Stimulated activated CD4-positive, alpha-beta T cell treated with anti-CD3 and anti-CD28 coated beads, Interleukin-12 subunit alpha, Interleukin-12 subunit beta, amount 100 ng/mL, for 24 hours (primary cell): ENCODE measurements at places on chromosomes 6 and 20.

DNA sequence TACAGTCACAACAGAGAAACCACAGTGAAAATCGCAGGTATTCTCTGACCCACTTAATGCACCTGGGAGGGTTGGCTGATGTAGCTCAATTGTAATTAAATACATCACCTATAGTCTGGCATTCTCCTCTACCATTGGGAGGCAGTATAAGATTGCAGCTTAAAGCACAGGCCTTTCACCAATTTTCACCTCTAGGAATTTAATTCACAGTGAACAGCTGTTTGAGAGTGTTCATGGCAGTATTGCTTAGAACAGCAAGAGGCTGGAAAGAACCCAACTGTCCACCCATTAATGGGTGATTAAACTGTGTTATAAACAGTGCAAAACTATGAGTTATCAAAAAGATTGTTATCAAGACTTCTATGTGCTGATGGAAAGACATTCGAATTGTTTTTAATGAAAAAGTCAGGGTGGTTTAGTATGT is 2.0 kb downstream of the EDEM2 start:
- no peak for DNase-seq

DNA sequence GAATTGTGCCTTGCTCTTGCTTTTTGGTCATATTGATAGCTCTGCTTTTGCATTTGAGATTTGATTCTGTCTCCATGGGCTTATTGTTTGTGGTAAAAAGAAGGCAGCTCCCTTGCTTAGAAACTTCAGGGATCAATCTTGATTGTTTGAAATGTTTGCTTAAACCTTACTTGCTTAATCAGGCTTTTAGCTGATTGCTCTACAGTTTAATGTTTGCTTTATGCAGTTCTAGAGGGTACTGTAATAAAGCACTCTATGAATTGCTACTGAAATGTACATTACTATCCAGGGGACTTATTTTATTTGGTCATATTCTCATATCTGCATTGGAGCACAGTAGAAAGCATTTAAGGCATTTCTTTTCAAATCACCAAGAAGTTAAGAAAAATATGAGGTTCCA is 545.4 kb upstream of the HS3ST5 start:
- no peak for DNase-seq

DNA sequence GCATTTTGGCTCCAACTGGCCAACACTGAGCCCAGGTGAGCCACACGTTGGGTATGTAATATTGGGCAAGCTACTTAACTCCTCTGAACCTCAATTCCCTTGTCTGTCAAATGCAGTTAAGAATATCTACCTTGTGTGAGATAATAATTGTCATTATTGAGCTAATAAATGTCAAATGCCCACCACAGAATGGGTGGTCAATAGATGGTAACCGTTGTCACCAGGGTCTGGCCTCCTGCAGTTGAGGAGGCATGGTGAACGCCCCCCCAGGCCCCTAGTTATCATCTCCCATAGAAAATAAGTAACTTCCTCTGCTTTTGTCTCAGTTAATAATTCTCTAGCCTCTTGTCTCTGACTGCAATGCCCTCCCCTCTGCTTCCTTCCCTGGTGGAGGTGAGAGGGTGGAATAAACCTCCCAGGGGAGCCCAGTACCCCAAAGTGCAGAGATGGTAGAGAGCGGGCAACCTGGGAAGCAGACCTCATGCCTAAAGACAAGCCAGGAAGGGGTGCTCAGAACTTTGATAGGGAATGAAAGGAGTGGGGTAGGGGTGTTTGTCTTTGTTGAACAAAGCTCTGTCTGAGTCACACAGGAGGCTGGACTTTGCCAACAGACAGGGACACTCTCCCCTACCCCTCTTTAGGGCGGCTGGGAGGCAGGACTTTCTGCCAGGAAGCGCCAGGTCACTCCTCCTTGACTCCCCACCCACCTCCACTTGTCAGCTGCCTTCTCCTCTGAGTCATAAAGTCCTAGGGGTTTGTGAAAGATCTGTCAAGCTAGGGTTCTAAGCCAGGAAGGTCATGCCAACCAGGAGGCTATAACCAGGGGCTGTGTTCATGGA is 1.3 kb upstream of the UNC5CL start:
- no peak for DNase-seq

DNA sequence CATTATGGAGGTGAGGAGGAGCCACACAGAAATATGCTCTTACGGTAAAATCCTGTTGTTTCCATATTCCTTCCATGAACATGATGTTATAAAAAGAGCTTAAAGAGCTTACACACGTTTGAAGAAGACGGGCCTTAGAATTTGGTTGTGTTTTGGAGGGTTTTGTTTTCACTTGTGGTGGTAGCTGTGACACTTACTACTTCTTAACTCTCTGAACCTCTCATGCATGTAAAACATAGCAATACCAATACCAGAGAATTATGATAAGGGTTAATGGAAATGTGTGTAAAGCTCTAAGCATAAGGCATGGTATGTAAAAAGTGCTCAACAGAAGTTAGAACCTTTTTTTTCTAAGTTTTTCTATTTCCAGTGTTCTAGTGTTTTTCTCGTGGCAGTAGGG is 256.1 kb upstream of the KCNQ5 start:
- DNase-seq = no peak

DNA sequence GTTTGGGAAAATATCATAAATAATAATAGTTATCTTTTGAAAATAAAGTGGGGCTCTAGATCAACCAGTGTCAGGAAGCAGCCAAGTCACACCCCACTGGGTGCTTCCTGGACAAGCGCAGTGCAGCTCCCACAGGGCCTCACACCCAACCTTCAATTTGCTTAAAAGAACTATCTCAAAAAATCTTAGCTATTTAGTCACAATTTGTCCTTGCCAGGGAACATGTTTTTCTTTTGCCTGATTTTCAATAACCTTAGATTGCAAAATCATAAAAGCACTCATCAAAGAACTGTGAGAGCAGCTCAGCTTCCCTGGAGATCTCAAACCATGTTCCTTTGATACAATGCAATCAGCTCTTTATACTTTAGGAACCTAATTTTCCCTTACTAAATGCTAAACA is 1.6 kb upstream of the NCOA7 start:
- DNase-seq = no peak

- no peak for DNase-seq
Observed at GRCh38 chr20:13101706-13102105, 92.9 kb downstream of the SPTLC3 start.

GRCh38 chr6:136503303-136504029 is 46.8 kb downstream of the MAP7 start:
- no peak for DNase-seq

DNA sequence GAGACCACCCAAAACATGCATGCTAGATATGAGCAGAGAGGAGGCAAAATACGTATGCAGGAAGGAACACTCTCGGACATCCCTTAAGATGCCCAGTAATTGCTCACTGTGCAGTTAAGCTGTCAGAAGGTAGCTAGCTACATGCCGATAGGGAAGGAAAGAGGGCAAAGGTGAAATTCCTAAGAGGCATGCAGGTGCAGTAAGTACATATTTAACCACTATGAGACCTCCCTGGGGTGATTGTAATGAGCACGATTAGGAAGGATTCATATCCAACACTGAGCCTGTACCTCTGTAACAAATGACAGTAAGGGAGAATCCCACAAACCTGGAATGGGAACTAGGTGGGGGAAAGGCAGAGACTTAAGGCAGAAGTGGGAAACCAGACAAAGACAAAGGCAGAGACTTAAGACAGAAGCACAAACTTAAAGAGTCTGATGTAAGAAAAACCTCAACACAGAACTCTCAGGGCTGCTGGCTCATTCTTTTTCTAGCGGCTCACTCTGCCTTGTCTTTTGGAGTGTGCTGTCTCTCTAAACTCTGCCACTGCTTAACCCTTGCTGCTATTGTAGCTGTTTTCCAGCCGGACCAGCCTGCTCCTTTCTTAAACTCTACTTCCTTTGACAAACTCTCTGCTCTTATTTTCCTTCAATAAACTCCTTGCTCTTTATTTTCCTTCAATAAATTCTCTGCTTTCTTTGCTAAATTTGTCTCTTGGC is 148.1 kb downstream of the UBE3D start:
- no peak for DNase-seq

GRCh38 chr20:4165984-4166725 is 150.8 kb upstream of the RNF24 start:
- no peak for DNase-seq

- DNase-seq = no peak
Observed at GRCh38 chr6:167472880-167473279, 148.0 kb downstream of the TTLL2 start.

DNA sequence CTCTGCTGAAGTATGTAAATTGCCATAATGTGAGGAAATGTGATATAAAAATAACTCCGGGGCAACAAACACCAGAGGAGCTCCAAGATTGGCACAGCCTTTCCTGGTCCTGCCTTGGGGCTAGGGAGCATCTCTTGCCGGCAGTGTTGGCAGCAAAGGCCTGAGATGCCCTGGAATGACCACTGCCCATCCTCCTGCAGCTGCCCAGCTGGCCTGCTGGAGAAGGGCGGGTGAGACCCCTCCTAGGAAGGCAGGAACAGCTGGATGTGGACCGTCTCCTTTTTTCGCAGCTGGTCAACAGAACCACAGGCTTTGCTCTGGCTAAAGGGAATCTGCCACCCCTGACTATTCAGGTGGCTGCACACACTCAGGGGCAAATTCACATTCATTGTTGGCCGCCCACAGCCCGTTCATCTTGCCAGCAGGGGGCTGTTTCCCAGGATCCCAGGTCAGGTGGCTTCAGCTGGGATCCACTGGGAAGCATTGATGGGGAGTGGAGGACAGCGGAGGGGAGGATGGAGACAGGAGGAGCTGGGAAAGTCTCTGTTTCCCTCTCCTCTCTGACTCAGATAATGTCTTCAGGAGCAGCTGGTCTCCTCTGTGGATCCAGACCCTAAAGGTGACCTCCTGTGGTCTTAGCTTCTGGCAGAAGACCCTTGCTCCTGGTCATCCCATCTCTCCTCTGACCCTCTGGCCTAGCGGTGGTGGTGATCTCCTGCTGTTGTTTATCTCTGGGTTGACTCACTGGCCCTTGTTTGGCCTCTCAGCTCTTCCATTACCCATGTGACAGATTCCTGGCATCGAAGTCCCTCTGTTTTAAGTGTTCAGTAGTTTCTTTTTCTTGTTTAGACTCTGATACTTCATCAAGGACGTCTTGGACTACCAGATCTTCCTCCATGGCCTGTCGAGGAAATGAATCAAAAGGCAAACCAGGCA is 336.7 kb downstream of the DHX35 start:
- no peak for DNase-seq

DNA sequence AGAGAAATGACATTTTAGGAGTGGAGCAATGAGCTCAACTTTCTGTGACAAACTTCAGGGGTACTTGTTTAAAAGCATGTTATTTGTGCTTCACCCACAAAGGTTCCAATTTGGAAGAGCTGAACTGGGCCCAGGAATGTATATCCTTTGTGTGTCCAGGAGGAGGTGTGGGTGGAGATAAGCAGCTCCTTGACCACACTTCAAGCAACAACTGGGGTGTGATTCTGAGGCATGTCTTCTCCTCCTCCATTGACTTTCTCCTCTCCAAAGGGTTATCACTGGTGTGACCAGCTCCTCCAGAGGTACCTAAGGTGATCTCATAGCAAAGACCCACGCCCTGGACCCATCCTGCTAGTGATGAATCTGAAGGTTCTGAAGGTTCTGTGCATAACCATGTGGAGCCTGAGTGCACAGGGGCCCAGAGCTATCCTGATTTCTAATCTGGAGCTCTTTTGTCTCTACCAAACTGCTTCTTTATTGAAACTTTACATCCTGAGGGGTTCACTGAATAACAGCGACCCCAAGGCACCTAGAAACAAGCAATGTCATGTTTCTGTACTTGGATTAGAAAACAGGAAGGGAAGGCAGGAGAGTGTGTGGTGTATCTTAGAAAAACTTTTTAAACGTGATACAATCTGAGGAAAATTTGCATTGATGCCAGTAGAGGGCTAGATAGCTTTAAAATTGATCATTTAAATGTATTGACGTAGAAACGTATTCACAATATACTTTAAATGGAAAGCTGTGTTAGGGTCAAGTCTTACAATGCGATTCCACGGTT is 60.9 kb upstream of the CD93 start:
- no peak for DNase-seq

DNA sequence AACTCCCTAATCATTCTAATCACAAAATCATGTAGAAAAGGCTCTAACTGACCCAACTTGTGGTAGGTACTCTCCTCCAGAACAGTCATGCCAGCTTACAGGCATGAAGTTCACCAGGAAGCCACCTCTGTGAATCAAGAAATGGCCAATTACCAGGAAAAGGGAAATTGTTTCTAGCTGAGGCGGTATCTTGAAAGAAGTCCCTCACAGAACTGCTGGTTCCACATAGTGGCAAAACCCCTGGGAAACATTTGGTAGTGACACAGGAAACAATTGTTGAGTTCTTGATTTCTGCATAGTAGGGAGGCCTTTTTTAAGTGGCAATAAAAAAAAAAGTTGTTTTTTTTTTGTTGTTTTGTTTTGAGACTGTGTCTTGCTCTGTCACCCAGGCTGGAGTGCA is 3.4 kb upstream of the ZHX3 start:
- no peak for DNase-seq

DNA sequence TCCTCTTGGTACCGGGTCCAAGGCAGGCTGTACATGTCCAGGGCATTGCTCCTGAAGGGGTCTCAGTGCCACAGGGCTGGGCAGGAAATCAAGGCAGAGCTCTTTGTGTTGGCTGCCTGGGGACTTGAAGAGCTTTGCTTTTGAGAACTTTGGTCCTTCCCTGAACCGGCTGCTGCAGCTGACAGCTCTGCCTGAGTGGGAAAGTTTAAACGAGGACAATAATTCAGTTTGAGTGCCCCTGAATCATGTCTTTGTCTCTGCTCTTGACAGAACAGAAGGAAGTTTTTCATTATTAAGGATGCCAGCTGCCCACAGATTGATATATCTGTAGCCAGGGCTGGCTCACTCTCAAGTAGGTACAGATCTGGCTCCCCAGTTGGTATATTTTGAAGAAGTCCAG is 56.1 kb downstream of the ANKRD6 start:
- no peak for DNase-seq

DNA sequence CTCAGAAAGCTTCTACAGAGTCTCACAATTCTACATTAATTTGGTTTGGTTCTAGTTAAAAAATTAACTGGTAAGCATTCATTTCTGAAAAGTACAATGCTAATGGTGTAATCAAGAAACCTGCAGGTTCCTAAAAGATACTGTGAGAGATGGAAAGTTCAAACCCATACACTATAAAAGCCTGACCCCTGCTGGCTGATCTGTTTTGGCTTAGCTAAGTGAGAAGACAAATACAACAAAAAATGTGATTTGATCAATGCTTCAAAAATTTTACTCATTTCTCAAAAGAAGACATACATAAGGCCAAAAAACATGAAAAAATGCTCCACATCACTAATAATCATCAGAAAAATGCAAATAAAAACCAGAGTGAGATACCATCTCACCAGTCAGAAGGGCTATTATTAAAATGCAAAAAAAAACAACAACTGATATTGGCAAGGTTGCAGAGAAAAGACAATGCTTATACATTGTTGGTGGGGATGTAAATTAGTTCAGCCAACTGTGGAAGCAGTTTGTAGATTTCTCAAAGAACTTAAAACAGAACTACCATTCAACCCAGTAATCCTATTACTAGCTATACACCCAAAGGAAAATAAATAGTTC is 102.8 kb downstream of the MOXD1 start:
- DNase-seq = peak; percentile 16

GRCh38 chr20:3247638-3248037 is 8.6 kb upstream of the SLC4A11 start:
- no peak for DNase-seq

GRCh38 chr20:36862857-36863668 is 12.9 kb upstream of the TLDC2 start:
- DNase-seq = no peak
